ENCODE measurements at places on chromosomes 4 and X.

DNA sequence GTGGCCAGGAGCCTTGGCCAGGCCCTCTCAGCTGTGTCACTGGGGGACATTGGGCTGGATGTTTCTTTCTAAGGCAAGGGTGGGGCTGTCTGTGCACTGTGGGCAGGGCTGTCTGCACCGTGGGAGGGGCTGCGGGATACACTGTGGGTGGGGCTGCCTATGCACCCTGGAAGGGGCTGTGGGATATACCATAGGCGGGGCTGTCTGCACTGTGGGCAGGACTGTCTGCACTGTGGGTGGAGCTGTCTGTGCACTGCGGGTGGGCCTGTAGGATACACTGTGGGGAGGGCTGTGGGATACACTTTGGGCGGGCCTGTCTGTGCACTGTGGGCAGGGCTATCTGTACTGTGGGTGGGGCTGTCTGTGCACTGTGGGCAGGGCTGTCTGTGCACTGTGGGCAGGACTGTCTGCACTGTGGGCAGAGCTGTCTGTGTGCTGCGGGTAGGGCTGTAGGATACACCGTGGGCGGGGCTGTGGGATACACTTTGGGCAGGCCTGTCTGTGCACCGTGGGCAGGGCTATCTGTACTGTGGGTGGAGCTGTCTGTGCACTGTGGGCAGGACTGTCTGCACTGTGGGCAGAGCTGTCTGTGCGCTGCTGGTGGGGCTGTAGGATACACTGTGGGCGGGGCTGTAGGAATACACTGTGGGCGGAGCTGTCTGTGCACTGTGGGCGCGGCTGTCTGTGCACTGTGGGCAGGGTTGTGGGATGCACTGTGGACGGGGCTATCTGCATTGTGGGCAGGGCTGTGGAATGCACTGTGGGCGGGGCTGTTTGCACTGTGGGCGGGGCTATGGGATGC, 31.1 kb downstream of the ACOX3 start:
- DNase-seq, result peak; percentile 81

DNA sequence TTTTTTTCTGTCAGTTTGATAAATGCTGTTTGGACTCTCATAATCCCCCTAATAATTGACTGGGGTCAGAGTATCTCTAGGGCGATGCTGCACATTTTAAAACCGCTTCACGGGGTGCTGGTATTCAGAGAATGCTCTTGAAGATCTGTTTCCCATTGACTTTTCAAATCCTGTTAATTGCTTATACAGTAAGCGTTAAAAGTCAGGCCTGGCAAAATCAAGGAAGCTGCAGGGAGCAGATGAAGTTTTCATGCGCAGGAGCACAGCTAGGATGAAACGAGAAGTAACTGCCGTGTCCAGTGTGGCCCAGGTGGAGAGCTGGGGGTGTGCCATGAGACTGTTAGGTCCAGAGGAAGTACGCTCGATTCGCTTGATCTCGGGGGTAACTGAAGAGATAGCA, 312.9 kb downstream of the TRIML1 start:
- no peak for DNase-seq

- no peak for DNase-seq
These were observed 15.6 kb upstream of the CLDN24 start for GRCh38 chr4:183337833-183338232.

GRCh38 chr4:8729408-8730149, 137.0 kb downstream of the CPZ start:
- no peak for DNase-seq

GRCh38 chrX:22818061-22818460, 181.7 kb upstream of the DDX53 start:
- DNase-seq, result no peak

DNA sequence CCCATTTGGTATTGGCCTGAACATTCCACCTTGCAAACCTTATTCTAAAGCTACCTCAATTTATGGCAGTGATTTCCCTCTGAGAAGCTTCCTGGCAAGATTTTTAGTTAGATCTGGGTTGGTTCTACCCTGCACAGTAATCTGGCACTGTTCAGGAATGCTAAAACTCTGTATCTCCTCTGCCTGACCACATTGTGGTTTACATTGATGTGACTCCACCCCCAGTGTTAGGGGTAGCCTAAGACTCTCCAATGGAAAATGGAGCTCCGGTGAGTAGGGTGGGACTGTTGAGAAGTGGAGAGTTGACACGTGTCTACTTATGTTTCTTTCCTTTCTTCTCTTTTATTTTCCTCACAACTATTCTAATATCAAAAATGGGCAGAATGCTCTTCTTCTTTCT, 45.4 kb downstream of the BMPR1B start:
- no peak for DNase-seq

- no peak for DNase-seq
These were observed 24.4 kb downstream of the SYAP1 start for GRCh38 chrX:16743604-16744325.

DNA sequence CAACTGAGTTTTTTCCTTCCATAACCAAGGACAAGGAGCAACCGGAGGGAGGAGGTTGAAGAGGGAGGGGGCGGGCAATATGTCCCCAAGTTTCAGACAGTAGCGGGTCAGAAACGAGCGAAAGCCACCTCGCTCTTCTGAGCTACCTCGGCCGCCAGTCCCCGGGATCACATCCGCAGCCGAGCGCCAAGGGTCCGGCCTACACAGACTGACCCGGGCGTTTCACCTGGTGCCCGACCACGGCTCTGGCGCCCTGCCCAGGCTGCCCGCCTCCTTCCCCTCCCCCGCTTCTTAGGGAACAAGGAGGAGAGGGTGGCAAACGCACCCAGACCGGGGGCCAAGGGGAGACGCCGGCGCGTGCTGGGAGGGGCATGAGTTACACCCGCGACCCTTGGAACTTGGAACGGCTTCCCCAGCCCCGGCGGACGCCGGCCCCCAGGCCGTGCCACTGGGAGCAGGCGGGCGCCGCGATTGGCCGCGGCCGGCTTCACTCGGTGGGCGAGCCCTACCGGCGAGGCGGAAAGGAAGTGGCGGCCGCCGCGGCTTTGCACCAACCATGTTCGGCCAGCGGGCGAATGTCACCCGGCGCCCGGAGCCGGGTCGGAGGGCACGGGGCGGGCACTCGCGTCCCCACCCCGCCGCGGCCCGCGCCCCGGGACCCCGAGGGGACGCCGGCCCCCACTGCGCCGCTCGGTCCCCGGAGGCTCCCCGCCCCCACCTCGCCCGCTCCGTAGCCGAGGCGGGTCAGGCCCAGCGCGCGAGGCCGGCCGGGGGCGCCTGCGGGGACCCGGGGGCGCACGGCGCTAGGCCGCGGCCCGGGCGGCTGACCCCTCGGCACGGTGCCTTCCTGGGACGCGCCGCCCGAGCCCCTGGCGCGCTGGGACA, 1.5 kb downstream of the IRF2 start:
- peak; percentile 75 for DNase-seq

GRCh38 chr4:83644677-83645659, 109.1 kb downstream of the GPAT3 start:
- DNase-seq, result peak; percentile 70

GRCh38 chrX:149830192-149830873, 48.6 kb downstream of the MAGEA9 start:
- peak; percentile 12 for DNase-seq

DNA sequence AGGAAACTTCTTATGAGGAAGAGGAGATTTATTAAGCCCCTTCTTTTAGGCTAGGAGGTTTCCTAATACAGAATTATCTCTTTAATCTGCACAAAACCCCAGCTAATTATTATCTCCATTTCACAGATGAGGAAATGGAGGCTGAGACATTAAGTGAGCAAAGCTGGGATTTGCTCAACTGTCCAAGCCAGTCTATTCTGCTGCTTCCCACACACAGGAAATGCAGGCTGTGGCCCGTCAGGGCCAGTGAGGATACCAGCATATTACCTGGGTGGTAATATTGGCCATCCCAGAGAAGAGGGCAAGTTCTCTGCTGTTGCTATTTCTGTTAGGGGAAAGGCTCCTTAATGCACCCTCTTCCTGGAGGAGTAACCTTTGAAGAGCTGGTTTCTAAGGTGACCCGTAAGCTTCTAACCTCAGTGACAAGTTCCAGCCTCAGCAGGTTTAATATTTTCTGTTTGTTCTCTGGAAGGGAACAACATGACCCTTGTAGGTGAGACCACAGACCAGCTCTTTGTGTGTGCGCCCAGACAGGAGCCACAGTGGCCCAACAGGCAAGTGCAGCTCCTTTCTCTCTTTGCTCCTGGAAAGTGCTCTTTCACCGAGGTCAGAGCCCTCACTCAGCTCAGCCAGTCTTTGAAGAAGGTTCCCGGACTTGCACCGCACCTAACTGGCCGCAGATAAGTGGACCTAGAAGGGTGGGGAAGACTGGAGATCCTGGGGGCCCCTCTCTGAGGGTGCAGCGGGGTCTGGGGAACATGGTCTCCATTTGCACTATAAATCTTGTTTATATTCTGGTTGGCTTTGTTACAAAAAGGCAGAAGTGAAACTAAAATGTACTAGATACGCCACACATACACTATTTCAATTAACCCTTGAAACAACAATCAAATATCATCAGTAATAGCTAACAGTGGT, 35.5 kb downstream of the TBC1D9 start:
- DNase-seq, result no peak

DNA sequence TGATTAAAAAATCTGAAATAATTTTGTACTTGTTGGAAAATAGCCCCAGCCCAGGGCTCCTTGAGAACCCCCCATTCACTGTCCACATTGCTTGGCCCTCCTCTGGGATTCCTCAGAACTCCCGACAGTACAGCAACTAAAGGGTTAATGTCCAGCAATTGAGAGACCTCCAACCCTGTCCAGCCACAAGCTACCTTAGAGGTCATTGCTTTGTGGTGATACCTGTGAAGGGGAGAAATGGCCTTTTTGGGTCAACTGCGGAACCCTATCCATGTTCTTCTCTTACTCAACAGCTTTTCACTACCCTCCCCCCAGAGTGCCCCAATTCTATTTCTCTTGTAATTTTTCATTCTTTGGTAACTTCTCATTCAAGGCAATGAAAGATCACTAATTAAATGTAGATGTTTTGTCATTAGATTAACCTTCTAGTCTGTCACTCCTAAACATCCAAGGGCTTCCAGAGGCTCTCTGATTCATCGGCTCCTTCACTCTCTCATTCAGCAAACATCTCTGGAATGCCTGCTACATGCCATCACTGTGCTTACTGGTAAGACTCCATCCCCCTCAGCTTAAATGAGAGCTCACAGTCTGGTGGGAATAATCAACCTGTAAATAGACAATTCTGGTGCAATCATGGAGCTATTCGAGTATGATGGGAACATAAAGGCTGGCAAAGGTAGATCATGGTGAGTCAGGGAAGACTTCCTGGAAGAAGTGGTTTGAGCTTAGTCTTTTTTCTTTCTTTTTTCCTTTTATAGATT, 241.4 kb upstream of the PGRMC2 start:
- DNase-seq, result no peak
